ENCODE measurements at places on chromosomes 3 and 15.

DNA sequence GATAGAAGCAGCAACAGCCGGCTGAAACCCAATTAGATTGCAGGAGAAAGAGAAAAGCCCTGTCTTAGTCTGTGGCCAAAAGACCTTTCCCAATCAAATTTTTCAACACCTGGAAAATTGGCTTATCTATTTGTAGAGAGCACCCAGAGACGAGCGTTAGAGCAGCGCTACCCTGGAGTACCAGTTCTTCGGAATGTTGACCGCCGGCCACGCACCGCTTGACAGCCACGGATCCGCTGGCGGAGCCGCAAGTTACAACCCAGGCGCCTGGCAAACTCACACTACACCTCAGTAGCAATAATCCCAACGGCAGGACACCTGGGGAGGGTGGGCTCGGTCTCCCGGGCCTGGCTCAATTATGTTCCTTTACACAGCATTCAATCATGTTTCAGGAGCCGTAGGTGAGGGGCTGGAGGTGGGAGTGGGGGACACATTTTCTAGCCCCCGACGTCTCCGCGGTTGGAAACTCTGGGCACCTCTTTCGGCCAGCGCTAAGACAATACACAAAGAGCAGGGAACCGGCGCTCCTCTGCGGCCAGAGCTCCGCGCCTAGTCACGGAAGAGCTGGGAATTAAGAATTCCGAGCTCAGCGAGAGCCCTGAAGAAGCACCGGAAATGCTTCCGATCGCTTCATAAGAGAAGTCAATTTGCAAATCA is 1.2 kb downstream of the MB21D2 start:
- DNase-seq, result no peak

DNA sequence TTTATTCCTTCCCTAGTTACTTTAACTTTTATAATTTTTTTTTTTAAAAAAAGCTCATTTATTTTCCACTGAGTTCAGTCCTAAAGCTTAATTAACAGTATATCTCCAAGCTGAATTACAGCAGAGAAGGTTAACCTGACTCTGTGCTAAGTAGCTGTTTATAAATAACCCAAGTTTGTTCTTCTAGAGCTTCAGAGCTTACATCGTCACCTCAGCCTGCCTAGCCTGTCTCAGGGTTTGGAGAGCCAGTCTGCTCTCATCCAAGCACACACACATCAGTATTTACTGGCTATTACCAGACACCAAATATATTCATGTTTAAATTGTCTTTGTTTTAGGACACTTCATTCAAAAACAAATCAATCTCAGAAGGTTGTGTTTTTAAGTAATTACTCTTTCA is 154.9 kb downstream of the CDIN1 start:
- DNase-seq, result no peak

- DNase-seq, result no peak
Measured at GRCh38 chr15:81337713-81338157, 13.8 kb upstream of the STARD5 start.

DNA sequence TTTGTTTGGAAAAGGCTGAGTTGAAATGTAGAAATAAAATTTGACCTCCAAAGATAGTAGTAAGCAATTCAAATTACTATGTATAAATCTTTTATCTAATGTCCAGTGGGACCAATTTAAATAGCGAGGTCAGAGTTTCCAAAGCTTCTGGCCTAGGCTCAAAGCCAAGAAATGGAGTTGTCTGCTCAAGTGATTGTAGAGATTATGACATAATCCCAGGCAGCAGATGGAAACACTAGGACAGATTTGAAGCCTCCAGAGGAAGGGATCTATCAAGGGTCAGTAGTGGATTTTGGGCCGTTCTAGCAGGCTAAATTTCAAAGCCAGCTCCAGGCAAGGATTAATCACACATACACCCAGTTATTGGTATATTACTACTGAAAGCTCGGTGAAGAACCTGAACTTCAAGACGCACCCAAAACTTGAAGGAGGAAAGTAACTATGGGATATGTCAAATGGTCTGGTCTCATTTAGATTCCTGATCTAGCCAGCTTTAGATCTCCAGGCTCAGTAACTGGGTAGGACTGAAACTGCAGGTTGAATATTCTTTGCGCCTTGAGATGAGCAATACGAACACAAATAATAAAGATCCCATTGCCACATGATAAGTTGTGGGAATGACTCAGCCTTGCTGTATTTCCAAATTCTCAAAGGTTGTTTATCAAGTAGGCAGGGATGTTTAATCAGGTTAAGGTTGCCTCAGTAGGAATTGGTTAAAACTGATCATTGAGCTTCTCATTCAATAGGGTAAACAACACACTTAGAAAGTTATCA is 30.9 kb upstream of the ARRDC4 start:
- no peak for DNase-seq

DNA sequence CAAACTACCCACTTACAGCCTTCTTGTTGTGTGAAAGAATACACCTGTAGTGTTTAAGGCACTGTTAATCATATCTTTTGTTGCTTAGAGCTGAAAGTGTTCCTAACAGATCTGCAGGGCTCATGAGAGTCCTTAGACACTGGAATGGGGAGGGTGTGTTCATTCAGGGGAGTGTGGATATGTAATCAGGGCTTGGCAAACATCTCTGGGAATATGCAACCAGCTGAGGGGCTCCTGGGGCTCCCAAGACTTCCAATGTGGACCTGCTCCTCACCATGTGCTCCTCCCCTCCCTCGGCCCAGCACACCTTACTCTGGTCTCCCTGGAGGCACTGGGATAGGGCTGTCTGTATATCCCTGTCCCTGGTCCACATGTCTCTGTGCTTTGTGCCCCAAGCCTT is 30.3 kb upstream of the MFSD1 start:
- DNase-seq, result no peak

GRCh38 chr15:35448294-35448693 is 97.7 kb downstream of the DPH6 start:
- DNase-seq, result no peak

Data from stimulated activated CD4-positive, alpha-beta T cell treated with anti-CD3 and anti-CD28 coated beads, Interleukin-1b, Interleukin-23, amount 100 ng/mL, for 1 hour (primary cell).